Stimulated activated CD8-positive, alpha-beta memory T cell treated with anti-CD3 and anti-CD28 coated beads, Interleukin-4, amount 100 ng/mL, for 4 hours (primary cell): ENCODE measurements at places on chromosomes 12 and 14.

DNA sequence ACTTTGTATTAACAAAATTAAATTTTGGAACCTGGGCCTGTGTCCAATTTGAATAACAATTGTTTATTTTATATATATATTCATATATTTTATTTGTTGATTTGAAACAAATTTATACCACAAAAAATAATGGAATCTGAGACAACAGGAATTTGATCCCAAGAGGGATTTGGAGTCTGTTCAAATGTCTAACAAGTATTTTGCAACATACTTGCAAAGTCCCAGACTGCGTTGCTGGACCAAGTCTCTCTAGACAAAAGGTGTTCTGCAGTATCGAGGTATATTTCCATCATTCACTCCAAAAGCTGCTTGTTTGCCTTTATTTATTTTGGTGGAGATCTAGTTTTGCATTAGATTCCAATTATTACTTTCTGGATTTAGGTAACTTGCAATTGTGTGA is 68.7 kb upstream of the PTPRR start:
- no peak for DNase-seq

- no peak for DNase-seq
Measured at GRCh38 chr12:100520048-100520769, 46.5 kb downstream of the NR1H4 start.

- DNase-seq, result no peak
Measured at GRCh38 chr12:95484524-95484923, 10.6 kb downstream of the METAP2 start.

GRCh38 chr14:35399083-35399937 is 5.2 kb downstream of the NFKBIA start:
- no peak for DNase-seq
